ENCODE measurements at places on chromosomes 5 and 9.

- DNase-seq = no peak
Measured at GRCh38 chr5:143261748-143262392, 141.6 kb downstream of the NR3C1 start.

DNA sequence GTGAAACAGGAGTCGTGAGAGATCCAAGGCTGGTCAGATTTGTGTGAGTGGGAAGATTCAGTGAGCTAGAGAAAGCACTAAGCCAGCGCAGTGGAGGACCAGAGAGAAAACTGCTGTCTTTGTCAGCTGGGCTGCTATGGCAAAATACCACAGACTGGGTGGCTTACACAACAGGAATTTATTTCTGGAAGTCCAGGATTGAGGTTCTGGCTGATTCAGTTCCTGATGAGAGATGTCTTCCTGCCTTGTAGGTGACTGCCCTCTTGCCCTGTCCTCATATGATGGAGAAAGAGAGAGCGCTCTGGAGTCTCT, 24.2 kb upstream of the ANKRD33B start:
- no peak for DNase-seq

DNA sequence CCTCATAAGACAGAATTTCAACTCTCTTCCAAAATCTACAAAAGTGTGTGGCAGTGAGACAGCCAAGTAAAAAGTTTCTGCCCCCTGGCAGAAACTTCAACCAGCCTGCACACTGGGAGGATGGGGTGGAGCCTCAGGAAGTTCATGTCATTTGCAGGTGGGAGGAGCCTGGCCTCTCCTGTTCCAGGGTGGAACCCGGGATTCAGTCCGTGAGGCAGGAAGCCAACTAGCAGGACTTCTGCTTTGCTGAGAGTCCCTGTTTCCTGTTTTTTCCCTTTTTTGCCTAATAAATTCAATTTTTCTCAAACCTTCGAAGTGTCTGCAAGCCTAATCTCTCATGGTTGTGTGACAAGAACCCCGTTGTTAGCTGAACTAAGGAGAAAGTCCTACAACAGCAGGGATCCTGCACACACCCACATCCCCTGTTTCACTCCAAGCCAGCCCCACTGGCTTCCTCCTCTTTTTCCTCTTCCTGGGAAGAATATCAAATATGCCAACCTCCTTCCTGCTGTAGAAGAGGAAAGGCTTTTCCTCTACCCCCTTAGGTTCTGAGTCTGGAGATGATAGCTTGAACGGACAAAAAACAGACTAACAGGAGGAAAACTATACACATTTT, 69.3 kb downstream of the ALDH7A1 start:
- DNase-seq = no peak

DNA sequence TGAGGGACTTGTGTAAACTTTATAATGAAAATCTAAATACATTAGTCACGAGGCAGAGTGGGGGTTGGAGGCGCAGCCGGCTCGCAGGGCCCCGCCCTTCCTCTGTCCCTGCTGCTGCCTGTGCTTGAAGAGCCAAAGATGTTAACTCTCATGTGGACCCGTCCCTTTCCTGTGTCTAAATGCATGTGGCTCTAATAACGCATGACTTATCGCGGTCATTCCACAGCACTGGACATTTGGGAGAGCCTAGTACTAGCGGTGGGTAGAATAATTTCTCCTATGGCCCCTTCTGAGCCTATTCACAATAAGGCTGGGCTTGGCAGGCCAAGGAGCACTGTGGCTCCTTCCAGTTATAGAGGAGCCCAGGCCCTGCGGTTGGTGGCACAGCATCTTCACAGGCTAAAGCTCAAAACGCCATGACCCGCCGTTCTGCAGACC, 82.3 kb upstream of the SIMC1 start:
- DNase-seq = no peak

GRCh38 chr5:43113546-43113945, 7.2 kb upstream of the ZNF131 start:
- DNase-seq = no peak

DNA sequence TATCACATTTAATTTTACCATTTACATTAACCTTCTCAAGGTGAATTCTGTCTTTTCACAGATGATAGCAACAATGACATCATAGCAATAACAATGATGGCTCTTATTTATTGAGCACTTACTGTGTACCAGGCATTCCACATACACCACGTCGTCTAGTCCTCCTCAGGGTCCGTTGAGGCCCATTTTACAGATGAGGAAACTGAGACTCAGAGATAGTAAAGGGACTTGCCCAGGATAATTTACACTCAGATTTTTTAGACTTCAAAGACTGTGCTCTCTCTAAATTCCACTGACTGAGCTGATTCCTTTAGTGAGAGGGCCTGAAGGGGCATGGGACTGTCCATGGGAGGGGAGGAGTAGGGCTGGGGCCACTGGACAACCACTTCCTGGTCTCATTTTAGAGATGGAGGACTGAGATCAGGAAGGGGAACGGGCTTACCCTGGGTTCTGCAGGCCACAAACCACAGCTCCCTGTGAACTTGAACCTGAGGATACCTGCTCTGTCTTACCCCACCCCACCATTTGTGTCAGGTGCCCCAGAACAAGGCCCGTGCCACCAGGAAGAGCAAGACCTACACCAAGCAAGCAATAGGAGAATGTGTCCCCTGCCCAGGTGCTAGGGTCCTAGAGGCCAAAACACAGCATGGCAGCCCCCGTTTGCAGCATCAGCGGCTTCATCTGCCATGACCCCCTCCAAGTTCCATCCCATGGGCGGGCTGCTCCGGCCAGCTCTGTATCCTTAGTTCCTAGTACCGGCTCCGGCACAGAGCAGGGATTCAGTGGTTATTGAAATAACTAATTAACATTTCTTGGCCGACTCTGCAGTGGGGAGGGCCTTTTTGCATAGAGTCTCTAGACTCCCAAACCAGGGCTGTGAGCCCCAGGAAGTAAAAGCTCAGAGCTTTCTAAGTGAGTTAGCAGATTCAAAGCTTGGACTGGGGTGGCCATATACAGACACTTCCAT, 96.6 kb downstream of the RGS3 start:
- no peak for DNase-seq
